ENCODE measurements at places on chromosomes 5 and 9.

DNA sequence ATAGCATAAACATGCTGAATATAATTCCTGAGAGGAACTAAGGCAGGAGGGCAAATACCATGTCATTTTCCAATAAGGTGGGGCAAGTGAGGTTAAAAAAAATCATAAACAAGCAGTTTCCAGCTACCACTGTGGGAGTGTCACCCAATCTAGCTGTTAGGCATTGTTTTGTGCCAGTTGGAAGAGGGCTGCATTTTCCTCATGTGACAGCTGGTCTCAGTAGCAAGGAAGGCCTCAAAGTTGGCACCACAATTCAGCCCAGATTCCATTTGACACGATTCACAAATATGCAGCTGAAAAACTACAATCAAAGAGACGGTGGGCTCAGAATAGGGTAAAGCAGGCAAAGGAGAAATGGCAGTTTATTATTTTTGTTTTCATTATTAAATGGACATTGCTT, 636.1 kb downstream of the KIF4B start:
- DNase-seq: no peak

GRCh38 chr9:93112116-93112863, 16.3 kb downstream of the CARD19 start:
- DNase-seq: peak; percentile 28

- DNase-seq: no peak
Measured at GRCh38 chr5:60487476-60487875, 212.5 kb downstream of the DEPDC1B start.

DNA sequence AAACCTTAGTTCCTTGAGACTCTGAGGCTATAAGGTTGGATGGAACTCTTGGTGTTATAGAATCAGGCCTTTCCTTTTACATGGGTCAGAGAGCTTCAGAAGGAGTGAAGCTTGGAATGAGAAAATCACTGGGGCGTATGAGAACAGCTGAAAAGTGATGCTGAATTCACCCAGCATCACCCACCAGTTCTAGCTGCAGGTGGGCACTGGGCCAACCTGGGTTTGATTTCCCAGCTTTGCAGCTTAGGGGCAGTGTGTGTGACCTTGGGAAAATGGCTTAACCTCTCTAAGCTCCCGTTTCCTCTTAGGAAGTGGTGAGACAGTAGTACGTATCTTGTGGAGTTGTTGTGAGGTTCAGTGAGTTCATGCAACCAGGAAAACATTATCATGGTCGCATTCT, 10.7 kb downstream of the PCDH12 start:
- DNase-seq: no peak

DNA sequence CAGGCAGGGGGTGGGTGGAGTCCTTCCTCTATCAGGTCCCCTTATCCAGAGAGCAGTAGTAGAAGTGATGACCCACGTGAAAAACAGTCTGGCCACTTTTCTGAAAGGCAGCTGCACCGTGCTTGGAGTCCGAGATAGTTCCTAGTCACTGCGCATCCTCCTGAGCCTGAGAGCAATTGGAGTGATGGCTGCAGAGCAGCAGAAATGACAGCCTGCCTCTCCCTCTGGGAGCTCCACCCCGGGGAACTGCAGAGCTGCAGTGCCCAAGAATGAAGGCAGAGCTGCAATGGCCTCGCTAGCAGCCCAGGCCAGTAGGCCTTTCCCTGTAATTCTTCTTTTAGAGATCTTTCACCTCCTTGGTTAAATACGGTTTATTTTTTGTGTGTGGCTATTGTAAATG, 82.6 kb downstream of the CETN3 start:
- no peak for DNase-seq

DNA sequence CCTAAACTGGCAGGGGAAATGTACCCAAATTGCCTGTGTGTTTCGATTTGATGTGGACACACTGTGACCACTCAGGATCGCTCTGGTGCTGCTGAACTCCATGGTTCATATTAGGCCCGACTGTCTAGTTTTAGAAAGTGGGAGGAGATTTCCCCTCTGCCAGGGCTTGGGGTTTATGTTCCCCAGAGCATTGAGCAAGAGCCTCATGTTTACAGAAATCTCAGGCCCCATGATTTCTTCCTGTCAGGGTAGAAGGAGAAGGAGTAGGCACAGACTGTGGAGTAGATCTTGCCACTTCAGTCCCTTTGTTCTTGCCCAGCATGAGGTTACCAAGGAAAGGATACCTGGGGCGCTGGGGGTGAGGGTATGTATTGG, 40.8 kb upstream of the GLRX start:
- DNase-seq: no peak

DNA sequence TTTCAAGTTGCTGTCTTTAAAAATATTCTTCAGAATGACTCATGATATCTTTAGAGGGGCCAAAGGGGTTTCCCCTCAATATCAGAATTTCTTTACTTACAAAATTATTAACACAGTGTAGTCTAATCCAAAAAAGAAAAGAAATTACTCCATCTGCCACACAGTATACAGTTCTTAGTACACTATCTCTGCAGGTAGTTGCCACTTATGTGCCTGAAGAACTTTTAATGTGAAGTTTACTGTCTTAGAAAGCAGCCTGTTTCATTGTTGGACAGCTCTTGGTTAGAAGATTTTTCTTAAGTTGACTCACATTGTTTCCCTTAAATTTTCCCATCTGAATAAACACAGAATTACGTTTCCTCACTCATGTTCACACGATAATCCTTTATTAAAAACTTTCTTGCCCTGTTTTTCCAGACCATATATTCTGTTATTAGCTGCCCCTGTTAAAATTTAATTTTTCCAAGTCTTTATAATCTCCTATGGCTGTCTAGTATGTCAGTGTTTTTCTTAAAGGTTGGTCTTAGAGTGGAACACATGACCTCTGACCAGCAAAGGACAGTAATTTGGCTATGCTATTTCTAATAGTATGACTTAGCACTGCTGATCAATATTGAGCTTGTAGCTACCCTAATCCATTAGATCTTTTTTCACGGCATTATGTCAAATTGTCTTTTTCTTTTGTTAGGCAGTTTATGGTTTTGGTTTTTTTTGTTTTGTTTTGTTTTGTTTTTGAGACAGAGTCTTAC, 21.8 kb upstream of the FKTN start:
- DNase-seq: no peak

- DNase-seq: no peak
Measured at GRCh38 chr5:83764101-83764500, 43.4 kb upstream of the HAPLN1 start.

GRCh38 chr9:89751079-89751825, 146.4 kb downstream of the GADD45G start:
- no peak for DNase-seq

GRCh38 chr5:90344689-90345088, 64.9 kb downstream of the CETN3 start:
- DNase-seq: no peak

- peak; percentile 91 for DNase-seq
Measured at GRCh38 chr9:127899128-127899943, at the start of gene ST6GALNAC6. ST6GALNAC6 (minus strand) TSS chr9:127899603; CDS start chr9:127897981, 1,622 bp downstream.

GRCh38 chr5:132483101-132483500, 7.5 kb downstream of the IRF1 start:
- no peak for DNase-seq

DNA sequence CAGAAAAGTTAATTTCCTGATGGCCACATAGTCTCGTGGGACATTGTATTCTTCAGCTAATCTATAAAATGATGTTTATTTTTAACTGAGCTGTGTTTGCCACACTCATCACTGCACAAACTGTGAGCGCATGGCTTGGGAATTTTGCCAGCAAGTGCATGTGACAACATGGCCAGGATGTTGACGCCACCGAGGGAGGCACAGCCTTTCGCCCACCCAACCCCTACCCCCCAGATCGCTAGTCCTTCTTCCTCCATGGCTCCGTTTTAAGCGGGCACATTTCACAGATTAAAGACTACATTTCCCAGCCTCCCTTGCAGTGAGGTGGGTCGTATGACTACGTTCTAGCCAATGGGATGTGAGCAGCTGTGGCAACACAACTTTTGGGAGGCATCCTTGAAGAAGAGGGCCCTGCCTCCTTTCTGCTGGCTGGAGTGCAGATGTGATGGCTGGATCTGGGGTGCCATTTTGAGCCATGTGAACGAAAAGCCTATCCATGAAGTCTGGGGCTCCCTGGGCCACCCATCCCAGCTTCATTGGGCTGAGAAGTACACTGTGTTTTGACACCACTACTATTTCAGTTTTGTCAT, 7.9 kb downstream of the NRARP start:
- DNase-seq: peak; percentile 29

GRCh38 chr9:128903871-128904620, 16.7 kb upstream of the PHYHD1 start:
- no peak for DNase-seq

GRCh38 chr9:92738661-92739081, 26.0 kb downstream of the BICD2 start:
- peak; percentile 15 for DNase-seq

GRCh38 chr5:127865273-127865672, 162.1 kb downstream of the CCDC192 start:
- DNase-seq: no peak

GRCh38 chr9:121748074-121748473, 96.6 kb downstream of the DAB2IP start:
- DNase-seq: peak; percentile 62

Data from activated naive CD8-positive, alpha-beta T cell treated with anti-CD3 and anti-CD28 coated beads, Interleukin-2, amount 10 ng/mL, durations not matched to agents 7 days and 5 days (primary cell).